ENCODE measurements at places on chromosomes 5 and 9.

- no peaks in the 10 kb centered on the region for H3K4me1 ChIP-seq
- H3K36me3 ChIP-seq = no peaks in the 10 kb centered on the region
- H3K4me3 ChIP-seq = no peak overlapping the region
- no peak overlapping the region for H3K27ac ChIP-seq
Measured at GRCh38 chr9:137534256-137535119, 15.7 kb downstream of the PNPLA7 start.

- peaks cover 8% of the 10 kb centered on the region for H3K4me1 ChIP-seq
- H3K27ac ChIP-seq = no peak overlapping the region
- H3K4me3 ChIP-seq = no peak overlapping the region
- H3K27me3 ChIP-seq = peaks cover 77% of the 10 kb centered on the region
- no peak for DNase-seq
Measured at GRCh38 chr5:51395245-51395644, 12.0 kb downstream of the ISL1 start.

- H3K4me3 ChIP-seq = no peak overlapping the region
- H3K36me3 ChIP-seq = no peaks in the 10 kb centered on the region
- H3K27ac ChIP-seq = no peak overlapping the region
- no peaks in the 10 kb centered on the region for H3K4me1 ChIP-seq
- DNase-seq = no peak
- H3K27me3 ChIP-seq = no peaks in the 10 kb centered on the region
Measured at GRCh38 chr5:7242118-7242710, 153.7 kb upstream of the ADCY2 start.

- no peak overlapping the region for H3K27ac ChIP-seq
- no peaks in the 10 kb centered on the region for H3K36me3 ChIP-seq
- DNase-seq = no peak
- H3K27me3 ChIP-seq = no peaks in the 10 kb centered on the region
- no peaks in the 10 kb centered on the region for H3K4me1 ChIP-seq
- H3K4me3 ChIP-seq = no peak overlapping the region
Measured at GRCh38 chr9:112620388-112620787, 97.5 kb downstream of the INIP start.

DNA sequence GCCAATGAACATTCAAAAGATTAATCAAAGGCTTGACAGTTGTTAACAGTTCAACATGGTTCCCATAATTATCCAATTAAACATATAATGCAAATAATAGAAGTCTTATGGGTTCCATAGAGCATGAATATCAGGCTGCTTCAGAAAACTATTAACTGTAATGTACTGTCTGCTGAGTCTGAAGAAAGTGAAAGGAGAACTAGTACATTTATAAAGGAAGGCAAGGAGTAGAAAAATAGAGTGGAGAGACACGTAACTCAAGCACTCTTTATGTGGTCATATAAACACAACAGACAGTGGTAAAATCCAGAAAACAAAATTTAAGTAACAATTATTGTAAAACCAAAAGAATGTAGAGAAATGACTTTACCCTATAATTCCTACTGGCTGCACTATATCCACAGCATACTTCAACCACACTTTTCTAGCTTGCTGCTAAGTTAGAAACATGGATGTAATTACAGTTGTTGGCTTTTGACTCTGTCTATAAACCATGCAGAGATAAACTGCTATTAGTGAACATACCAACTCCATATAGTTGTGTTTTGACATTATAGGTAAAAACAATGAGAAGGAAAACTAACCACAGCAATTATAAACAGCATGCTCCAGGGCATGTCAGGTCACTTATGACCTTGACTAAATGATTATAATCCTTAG, 32.7 kb downstream of the NFIB start:
- no peaks in the 10 kb centered on the region for H3K4me1 ChIP-seq
- H3K36me3 ChIP-seq = no peaks in the 10 kb centered on the region
- no peaks in the 10 kb centered on the region for H3K27me3 ChIP-seq
- H3K4me3 ChIP-seq = no peak overlapping the region
- DNase-seq = no peak
- H3K27ac ChIP-seq = no peak overlapping the region

DNA sequence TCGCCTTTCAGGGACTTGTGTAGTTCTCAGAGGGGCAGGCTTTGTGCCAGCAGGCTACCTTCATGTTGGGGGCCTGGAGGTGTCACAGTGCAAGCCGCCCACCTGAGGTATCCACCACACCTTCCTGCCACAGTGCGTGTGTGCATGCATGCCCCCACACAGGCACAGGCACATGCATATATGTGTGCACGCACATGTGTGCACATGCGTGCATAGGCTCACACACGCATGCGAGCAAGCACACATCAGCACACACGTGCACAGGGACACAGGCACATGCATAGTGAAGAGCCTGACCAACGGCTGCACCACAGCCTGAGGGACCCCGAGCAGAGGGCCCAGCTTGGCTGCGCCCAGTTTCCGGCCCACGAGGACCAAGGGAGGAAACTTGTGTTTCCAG, 36.1 kb downstream of the IRX4 start:
- H3K27ac ChIP-seq = no peak overlapping the region
- H3K4me1 ChIP-seq = peaks cover 3% of the 10 kb centered on the region
- no peak for DNase-seq
- H3K27me3 ChIP-seq = peaks cover 12% of the 10 kb centered on the region
- no peaks in the 10 kb centered on the region for H3K36me3 ChIP-seq

GRCh38 chr9:98418578-98419259, 163.3 kb upstream of the TBC1D2 start:
- no peak for DNase-seq
- H3K27me3 ChIP-seq = no peaks in the 10 kb centered on the region
- no peaks in the 10 kb centered on the region for H3K36me3 ChIP-seq
- H3K27ac ChIP-seq = no peak overlapping the region
- no peak overlapping the region for H3K4me3 ChIP-seq

DNA sequence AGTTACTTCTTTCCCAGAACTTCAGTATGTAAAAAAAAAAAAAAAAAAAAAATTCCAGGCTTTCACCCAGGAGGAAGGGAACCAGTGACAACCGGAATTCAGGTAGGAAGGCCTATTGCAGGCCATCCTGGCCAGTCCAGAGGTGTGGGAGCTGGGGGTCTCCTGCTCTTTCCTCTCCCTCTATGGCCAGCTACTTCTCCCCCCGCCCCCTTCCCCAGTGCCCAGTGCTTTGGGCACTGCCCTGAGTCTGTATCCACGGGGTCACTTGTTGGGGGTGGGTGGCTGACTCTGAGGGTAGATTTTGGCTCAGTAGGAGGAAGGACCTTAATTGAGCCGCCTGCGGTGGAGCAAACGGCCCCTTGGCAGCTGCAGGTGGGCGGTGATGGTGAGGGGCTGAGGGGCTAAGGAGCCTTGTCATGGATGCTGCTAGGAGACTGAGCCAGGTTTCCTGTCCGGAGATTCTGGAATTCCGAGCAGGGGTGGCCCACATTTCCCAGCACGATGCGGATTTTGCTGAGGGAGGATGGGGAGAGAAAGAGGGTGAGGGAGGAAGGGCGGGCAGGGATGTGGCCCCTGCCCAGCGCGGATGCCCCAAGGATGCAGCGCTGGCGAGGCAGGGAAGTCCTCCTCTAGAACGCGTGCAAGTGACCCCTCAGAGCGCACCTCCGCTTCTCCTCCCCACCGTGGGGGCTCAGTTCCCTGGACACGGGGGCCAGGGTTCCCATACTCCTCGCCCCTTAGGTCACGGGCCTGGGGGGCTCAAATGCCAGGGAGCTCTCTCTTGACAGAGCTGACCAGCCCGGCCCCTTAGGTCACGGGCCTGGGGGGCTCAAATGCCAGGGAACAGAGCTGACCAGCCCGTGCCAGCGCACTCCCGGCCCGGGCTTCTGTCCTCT, 1.2 kb upstream of the PHF2 start:
- H3K36me3 ChIP-seq = no peaks in the 10 kb centered on the region
- peak overlapping the region; percentile 97 for H3K4me3 ChIP-seq
- peaks cover 6% of the 10 kb centered on the region for H3K4me1 ChIP-seq
- no peak overlapping the region for H3K27ac ChIP-seq
- DNase-seq = no peak

DNA sequence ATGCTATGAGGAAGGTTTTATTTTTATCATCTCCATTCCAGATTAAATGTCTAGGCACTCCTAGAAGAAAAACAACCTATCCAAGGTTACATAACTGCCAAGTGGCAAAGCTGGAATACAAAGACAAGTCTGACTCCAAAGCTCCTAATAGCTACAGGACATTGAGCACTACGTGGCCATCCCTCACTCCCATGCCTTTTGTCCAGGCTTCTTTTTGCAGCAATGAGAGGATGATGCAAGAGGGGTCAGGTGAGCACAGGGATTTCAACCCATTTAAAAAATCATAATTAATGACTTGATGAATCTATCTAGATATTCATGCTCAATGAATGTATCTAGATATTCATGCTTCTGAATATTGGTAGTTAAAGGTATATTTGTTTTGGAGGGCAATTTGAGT, 117.0 kb downstream of the KIAA0825 start:
- H3K36me3 ChIP-seq = no peaks in the 10 kb centered on the region
- H3K4me1 ChIP-seq = no peaks in the 10 kb centered on the region
- no peak overlapping the region for H3K27ac ChIP-seq
- H3K27me3 ChIP-seq = no peaks in the 10 kb centered on the region
- no peak for DNase-seq

DNA sequence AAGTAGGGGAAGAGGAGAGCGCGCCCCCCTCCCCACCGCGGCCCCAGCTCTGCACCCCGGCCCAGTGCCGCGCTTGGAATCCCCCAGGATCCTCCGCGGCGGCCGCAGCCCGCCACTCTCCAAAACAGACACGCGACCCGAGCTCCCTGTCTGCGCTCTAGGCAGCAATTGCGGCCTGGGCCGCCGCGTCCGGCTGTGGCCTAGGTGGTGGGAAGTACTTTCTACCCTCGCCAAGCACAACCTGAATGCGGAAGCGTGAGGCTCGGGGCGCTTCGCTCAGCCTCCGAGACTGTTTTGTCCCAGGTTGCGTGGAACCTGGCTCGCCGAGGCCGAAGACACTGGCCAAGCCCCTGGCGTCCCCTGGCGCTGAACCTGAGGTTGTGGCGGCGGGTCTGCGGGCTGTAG, 3.3 kb upstream of the FOXB2 start:
- peaks cover 3% of the 10 kb centered on the region for H3K4me1 ChIP-seq
- DNase-seq = no peak
- peaks cover 85% of the 10 kb centered on the region for H3K27me3 ChIP-seq

DNA sequence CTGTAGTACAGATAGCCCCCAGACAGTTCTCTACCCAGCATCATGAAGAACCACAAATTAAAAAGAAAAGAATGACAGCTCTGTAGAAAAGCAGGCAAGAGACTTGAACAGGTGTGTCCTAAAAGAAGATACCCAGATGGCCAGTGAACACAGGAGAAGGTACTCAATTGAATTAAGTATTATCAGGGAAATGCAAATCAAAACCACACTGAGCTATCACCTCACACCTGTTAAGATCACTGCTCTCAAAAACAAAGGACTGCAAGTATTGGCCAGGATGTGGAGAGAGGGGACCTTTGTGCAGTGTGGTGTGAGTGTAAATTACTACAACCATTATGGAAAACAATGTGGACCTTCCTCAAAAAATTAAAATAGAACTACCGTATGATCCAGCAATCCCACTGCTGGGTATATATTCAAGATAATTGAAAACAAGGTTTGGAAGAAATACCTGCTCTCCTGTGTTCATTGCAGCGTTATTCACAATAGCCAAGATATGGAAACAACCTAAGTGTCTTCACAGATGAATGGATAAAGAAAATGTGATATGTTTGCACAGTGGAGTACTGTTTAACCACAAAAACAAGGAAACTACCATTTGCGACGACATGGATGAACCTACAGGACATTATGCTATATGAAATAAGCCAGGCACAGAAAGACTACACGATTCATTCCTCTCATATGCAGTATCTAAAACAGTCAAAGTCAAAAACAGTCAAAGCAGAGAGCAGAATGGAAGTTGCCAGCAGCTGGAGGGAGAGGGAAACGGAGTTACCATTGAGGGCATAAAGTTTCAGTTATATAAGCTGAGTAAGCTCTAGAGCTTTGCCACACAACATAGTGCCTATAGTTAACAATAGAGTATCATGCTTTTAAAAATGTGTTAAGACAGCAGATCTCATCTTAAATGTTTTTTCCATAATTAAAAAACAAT, 102.6 kb downstream of the WNK2 start:
- no peaks in the 10 kb centered on the region for H3K4me1 ChIP-seq
- H3K27ac ChIP-seq = no peak overlapping the region
- no peak overlapping the region for H3K4me3 ChIP-seq
- no peaks in the 10 kb centered on the region for H3K36me3 ChIP-seq
- H3K27me3 ChIP-seq = no peaks in the 10 kb centered on the region
- no peak for DNase-seq

- no peak overlapping the region for H3K27ac ChIP-seq
- no peaks in the 10 kb centered on the region for H3K36me3 ChIP-seq
- H3K4me1 ChIP-seq = peaks cover 3% of the 10 kb centered on the region
- H3K4me3 ChIP-seq = no peak overlapping the region
- H3K27me3 ChIP-seq = no peaks in the 10 kb centered on the region
Measured at GRCh38 chr9:12722131-12722530, 28.9 kb downstream of the TYRP1 start.

GRCh38 chr5:72501488-72501887, 5.7 kb downstream of the ZNF366 start:
- no peak overlapping the region for H3K27ac ChIP-seq
- DNase-seq = peak; percentile 37
- H3K4me3 ChIP-seq = no peak overlapping the region
- no peaks in the 10 kb centered on the region for H3K36me3 ChIP-seq
- H3K4me1 ChIP-seq = no peaks in the 10 kb centered on the region

DNA sequence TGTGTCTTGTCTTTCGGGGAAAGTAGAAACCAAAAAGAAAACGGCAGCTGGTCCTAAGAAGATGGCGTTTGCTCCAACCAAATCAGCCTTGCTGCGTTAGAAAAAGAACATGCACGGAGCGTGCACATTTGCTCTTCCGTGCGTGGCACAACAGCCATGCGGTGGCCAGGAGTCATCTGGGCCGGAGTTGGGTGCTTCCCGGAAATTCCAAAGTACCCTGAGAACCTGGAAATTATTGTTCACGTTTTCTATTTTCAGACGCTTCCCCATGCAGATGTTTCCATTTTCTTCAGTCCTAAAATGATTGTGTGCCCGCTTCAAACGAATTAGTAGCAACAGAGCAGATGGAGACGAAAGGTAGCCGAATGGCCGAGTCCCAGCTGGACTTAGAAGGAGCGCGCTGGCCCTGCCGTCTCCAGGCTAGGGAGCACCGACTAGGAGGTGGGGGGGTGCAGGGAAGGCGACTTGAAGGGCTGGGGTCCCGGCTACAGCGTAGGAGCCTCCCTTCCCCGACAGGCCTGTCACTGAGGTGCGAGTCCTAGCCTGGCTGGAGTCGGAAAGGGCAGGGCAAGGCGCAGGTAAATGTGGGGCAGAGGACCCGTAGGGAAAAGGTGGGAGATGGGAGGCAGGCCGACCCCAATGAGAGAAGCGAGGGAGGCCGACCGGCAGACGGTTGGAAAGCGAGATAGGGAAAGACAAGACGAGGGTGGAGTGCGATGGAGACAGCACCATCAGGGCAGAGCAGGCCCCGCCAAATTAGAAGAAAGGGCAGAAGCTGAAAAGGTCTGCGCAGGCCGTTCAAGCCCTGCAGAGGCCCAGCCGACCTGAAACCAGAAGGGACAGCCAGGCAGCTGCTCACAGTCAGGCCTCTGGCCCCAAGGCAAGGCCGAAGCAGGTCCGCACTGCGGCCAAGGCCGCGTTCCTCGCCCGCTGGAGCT, 1.4 kb downstream of the BARX1 start:
- peaks cover 23% of the 10 kb centered on the region for H3K4me1 ChIP-seq
- H3K27me3 ChIP-seq = peaks cover 89% of the 10 kb centered on the region
- H3K27ac ChIP-seq = no peak overlapping the region

- no peaks in the 10 kb centered on the region for H3K36me3 ChIP-seq
- no peaks in the 10 kb centered on the region for H3K4me1 ChIP-seq
- no peaks in the 10 kb centered on the region for H3K27me3 ChIP-seq
- no peak overlapping the region for H3K27ac ChIP-seq
- no peak for DNase-seq
- no peak overlapping the region for H3K4me3 ChIP-seq
Measured at GRCh38 chr9:95879591-95879990, 4.1 kb downstream of the ERCC6L2 start.

Data from iPS DF 6.9 (cell line).